Activated CD4-positive, alpha-beta T cell treated with anti-CD3 and anti-CD28 coated beads for 36 hours (primary cell): ENCODE measurements at places on chromosomes 3 and 15. TPM values are rescaled to one million over a fixed set of nuclear protein-coding genes. Genes with fewer than 3 reads are reported as not detected.

Gene SERINC4
- 0.46 TPM for total RNA-seq

Gene GOLGA6L7
- total RNA-seq = not detected

Gene MCF2L2
- 2.3 TPM for total RNA-seq

Gene MUC4
- total RNA-seq = 0.09 TPM

Gene IL20RB
- total RNA-seq = 0.93 TPM
